Activated T-cell treated with anti-CD3 and anti-CD28 coated beads, Interleukin-2, amount 50 U/mL, for 72 hours (primary cell): ENCODE measurements at places on chromosomes 1 and 21. TPM values are rescaled to one million over a fixed set of nuclear protein-coding genes. Genes with fewer than 3 reads are reported as not detected.

- no peak for DNase-seq
- H3K4me3 ChIP-seq, result no peak overlapping the region
- no peak overlapping the region for H3K27ac ChIP-seq
- peaks cover 1% of the 10 kb centered on the region for H3K36me3 ChIP-seq
These were observed 278.0 kb downstream of the BRINP2 start for GRCh38 chr1:177448652-177449357.

DNA sequence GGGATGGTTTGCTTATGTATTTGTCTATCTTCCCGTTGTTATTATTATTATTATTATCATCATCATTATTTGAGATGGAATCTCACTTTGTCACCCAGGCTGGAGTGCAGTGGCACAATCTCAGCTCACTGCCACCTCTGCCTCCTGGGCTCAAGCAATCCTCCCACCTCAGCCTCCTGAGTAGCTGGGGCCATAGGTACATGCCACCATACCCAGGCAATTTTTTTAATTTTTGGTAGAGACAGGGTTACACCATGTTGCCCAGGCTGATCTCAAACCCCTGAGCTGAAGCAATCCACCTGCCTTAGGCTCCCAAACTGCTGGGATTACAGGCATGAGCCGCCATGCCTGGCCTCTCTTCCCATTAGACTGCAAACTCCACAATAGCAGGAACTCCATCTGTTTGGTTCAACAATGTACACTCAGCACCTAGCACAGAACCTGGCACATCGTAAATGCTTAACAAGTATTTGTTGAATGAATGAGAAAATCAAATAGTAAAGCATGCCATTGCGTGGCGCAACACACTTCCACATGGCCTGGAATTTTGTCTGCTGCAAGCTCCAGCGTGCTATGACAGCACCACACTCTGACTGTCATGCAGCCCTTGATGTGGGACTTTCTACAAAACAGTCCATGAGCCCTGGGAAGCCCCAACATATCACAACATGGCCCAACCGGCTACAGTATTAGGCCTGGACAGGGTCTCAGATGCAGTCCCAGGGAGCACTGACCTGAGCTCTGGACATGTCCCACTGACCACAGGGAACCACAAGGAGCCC lies 3.8 kb upstream of the TINAGL1 start:
- H3K27me3 ChIP-seq, result peaks cover 5% of the 10 kb centered on the region
- no peaks in the 10 kb centered on the region for H3K36me3 ChIP-seq
- no peak for DNase-seq

DNA sequence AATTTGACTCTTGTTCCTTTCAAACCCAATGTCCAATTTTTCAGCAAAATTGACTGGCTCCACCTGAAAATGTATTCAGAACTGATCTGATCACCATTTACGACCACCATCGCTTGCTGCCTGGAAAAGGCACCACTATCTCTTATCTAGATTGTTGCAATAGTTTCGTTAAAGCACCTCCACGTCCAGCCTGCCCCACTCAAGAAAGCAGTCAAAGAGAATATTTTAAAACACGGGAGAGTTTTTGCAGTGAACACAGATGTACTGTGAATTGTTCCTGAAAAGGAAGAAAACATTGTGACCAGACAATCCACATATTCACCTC lies 4.0 kb upstream of the OR11L1 start:
- H3K4me1 ChIP-seq, result no peaks in the 10 kb centered on the region
- no peak overlapping the region for H3K4me3 ChIP-seq
- no peak for DNase-seq
- H3K27me3 ChIP-seq, result no peaks in the 10 kb centered on the region
- no peak overlapping the region for H3K27ac ChIP-seq

The KPNA6 gene
- total RNA-seq, result 63.3 TPM

The PDPN gene
- total RNA-seq, result not detected

The S100A8 gene
- total RNA-seq, result not detected
